ENCODE measurements at places on chromosomes 11 and 22.

- no peak for DNase-seq
These were observed 2.6 kb downstream of the MARK2 start for GRCh38 chr11:63841554-63841953.

- DNase-seq: no peak
These were observed 18.3 kb downstream of the RRAS2 start for GRCh38 chr11:14340721-14341120.

GRCh38 chr11:84061726-84062125, 775.6 kb upstream of the CCDC90B start:
- DNase-seq: no peak

DNA sequence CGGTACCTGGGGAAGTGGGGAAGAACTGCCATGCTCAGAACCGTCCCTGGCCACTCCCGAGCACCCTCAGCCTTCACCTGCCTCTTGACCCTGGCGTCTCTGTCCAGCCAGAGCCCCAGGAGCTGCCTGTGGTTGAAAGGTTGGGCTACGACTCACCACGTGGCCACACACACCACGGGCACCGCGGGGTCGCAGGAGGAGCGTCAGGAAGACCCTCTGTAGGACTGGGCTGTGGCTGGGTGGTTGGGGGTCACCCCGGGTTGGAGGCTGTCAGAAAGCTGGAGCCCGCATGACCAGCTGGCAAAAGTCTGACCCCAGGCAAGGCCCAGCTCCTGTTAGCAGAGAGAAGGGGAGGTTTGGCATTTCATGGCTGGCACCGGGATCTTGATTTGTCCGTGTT, 11.5 kb downstream of the KRTAP5-5 start:
- no peak for DNase-seq

DNA sequence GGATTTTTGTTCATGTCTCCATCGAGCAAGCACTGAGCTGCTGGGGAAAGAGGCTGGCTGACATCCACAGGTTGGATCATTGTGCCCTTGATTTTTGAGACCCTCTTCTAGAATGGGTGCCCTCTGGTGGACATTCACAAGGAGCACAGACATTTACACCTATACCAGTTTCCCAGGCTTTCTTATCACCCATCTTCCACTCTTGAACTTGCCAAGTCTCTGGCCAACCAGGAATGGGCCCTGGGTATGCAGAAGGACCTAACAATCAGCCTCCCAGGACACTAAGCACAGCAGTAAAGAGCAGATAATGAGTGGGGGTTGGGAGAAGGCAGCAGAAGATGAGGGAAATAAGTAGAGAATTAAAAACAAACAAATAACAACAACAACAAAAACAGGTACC, 5.7 kb upstream of the INTS4 start:
- peak; percentile 59 for DNase-seq

GRCh38 chr11:71252269-71252769, at the start of gene SHANK2:
TSS of gene SHANK2 (minus strand) at chr11:71252577. CDS start at chr11:71147326, 105,251 bp downstream.
- no peak for DNase-seq

GRCh38 chr11:8018484-8019313, 31.6 kb downstream of the EIF3F start:
- peak; percentile 67 for DNase-seq

DNA sequence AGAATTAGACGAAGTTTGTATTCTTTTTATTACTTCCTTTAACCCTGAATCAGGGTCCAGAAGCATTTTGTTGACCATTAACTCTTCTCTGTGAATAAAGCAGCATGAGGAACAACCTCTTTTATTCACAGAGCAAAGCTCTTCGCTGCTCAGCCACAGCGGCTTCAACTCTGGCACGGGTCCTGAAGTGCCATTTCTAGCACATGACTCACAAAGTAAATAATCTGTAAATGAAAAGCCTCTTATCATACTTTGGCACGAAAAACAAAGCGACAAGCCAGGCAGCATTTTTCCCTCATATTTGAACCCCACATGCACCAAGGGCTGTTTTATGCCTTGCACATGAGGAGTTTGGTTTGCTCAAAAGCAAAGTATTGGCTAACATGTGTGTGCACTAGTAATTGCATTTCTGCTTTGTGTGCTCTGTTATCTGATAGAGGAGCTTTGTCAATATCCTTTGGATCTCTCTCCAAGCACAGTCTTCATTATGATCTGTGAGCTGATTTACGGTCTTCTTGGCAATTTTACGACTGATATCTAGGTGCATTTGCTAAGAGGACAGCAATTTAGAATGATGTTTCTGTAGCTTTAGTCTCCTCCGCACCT, 33.0 kb upstream of the APOBEC3A start:
- no peak for DNase-seq

GRCh38 chr11:15657264-15657663, 542.5 kb downstream of the INSC start:
- DNase-seq: no peak

DNA sequence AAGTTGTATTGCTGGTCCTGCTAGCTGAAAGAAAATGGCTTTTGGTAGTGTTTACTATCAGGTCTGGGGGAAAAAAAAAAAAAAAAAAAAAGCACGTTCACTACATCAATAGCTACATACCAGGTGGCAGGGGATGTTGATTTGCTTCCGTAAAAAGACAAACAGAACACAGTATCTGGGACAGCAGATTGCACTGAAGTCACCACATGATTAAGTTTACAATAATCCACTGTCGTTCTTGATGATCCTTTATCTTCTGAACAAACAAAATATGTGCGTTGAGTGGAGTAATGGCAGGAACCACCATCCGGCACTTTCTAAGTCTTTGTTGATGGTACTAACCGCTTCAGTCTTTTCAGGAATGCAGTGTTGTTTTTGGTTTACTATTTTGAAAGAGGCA, 48.7 kb downstream of the DDX6 start:
- no peak for DNase-seq

GRCh38 chr22:30277547-30278344, 11.1 kb upstream of the OSM start:
- no peak for DNase-seq

DNA sequence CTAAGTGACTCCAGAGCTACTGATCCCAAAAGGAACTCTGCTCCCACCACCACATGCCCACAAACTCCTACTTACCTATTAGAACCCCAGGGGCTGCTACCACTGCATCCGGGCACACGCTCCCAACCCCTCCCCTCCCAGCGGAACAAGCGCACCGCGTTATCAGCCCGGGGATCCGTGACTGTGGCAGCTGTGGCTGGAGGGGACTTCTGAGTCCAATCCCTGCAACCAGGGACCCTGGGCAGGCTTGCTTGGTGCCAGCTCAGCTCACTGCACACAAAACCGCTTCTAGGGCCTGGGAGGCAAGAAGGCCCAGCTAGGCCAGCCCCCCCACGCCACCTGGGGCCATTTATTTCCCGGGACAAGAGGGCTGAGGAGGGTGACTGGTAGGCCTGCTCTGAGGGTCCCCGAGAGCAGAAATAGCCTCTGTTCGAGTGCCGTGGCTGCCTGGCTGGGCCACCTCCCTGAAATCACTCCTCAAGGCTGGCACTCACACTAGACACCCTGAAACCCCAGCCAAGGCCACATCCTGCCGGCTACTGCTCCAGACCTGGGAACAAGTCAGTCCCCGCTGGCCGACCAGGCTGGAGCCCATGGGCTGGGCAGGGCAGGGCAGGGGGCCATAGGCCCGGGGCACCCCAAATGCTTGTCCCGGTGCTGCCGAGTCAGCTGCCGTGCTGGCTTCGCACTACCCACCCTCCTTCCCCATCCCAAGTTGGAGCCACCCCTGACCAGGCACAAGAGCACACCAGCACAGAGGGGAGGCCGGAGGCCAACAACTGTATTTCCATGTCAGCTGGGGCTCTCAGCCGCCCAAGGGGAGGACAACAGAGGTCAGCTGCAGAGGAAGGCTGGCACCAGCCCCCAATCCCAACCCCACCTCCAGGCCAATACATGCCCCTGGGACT, 1.9 kb upstream of the IFITM10 start:
- no peak for DNase-seq

GRCh38 chr22:42976217-42976933, 38.6 kb downstream of the PACSIN2 start:
- DNase-seq: no peak

DNA sequence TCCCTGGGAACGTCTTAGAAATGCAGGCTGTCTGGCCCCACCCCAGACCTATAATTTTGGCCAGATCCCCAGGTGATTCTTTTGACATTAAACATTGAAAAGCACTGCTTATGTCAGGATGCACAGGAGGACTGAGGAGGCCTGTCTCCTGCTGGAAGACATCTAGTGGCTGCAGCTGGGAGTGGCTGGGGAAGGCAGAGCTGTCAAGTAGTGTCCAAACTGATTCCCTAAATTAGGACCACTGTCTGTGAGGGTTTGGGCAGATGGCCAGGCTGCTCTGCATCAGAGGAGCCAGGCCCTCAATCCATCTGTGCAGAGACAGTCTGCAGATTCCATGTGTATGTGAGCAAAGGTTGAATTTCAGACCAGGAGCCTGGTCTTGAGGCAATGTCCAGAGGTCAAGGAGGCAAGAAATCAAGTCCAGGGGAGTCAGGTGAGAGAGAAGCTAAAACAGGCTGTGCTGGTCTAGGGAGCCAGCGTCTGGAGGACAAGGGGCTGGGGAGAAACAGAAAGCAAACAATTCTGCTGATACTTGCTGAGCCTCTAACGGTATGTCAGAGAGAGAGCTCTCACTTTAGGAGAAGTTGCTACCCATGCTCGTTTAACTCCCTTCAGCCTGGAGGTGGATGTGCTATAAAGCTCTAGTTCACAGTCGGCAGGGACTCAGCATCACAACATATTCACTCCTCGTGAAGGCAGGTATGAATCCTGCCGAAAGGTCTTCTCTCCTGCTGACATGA, 15.3 kb upstream of the SYTL2 start:
- peak; percentile 48 for DNase-seq

DNA sequence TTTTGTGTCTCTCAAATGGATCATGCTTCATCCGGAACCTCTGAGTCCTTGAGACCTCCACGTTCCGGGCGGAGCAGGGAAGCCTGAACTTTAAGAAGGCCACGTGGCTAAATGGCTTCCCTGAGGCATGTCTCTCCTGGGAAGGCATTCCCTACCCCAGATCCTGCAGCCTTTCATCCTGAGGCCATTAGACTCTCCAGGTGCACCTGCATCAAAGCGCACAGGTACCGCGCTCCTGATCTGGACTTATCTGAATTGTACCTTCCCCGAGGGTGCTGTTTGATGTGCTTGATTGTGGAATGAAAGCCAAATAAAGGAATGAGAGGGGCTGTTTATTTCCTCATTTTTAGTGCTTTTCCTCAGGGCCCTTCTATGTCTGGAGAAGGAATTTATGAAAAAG, 22.5 kb downstream of the C22orf31 start:
- no peak for DNase-seq

DNA sequence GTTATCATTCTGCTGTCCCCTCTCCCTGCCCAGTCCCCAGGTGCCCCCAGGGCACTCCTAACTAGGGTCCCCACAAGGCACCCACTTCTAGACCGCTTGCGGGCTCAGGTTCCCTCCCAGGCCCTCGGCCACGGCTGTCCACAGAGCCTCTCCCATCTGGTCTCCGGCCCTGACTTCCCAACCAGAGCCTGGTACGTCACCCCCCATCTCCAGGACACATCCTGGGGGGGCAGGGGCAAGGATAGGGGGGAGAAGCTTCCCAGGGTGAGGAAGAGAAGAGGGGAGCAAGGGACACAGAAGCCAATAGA, 457 bp downstream of the SSTR3 start:
- peak; percentile 2 for DNase-seq

DNA sequence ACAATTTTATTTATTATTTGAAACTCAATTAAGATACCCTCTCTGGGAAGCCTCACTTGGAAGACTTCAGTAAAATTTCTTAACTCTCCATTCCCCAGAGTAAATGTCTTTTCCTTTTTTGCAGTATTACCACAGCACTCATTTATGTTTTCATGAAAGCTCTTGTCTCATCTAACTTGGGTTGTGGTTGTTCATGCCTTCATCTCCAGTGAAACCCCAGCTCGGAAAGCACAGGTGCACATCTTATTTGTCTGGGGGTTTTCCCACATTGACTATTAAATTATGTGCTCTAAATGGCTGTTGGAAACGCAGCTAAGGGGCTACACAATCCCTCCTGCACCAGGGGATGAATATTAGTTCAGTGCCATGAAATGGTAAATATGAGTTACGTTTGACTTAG, 954.2 kb upstream of the RAG2 start:
- DNase-seq: no peak

DNA sequence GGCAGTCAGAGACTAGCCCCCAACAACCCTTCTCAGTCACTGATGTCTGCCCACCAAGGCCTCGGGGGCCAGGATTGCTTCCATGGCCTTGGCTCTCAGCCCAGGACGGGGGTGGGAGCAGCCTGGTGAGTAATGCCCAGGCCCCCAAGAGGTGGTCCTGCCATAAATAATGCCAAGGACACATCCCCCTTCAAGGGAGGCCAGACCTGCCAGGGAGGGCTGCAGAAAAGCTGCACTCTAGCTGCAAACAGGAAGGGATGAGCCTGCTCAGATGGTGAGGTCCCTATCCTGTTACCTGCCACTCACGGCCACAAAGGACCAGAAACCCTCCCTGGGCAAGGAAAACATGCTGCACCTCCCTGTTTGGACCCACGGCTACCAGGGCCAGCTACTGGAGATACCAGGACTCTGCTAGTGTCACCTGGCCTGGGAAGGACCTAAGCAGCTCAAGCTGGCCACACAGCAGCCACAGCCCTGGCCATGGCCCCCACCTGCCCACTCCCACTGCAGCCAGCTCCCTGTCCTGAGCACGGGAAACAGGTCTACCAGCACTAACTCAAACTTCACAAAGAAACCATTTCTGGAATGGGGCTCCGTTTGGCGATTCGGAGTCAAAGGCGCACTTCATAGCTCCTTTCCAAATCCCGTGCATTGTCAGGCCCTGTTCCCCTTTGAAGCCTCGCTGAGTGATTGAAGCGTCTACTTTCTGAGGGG, 12.1 kb downstream of the GNB1L start:
- no peak for DNase-seq

DNA sequence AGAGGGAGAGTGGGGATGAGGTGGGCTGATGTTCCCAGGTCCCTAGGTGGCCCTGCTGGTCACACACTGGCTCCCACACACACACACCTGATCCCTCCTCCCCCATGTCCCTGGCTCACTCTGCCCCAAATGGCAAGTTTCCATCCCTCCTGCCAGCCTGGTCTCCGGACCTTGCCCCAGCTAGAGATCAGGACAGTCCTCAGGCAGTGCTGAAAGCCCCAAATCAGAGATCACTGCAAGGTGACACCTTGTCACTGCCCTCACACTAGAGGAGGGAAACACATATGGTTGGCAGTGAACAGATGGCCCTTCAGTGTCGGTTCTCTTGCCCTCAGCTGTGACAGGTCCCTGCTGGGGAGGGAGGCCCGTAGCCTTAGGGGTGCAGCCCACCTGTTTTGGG, 7.6 kb downstream of the TMPRSS5 start:
- DNase-seq: no peak

GRCh38 chr11:126452241-126453101, 97.0 kb downstream of the ST3GAL4 start:
- DNase-seq: no peak

GRCh38 chr11:95699631-95700470, 89.7 kb downstream of the FAM76B start:
- peak; percentile 25 for DNase-seq

- DNase-seq: no peak
These were observed 14.4 kb upstream of the EHF start for GRCh38 chr11:34606326-34607120.
